SW480 (cell line): ENCODE measurements at places on chromosomes 13 and 19.

GRCh38 chr19:35644987-35645679 is 3.0 kb upstream of the COX6B1 start:
- DNase-seq = peak; percentile 85

GRCh38 chr13:49676581-49677298 is 14.5 kb downstream of the EBPL start:
- no peak for DNase-seq

GRCh38 chr19:4264812-4265211 is 14.3 kb upstream of the SHD start:
- no peak for DNase-seq

DNA sequence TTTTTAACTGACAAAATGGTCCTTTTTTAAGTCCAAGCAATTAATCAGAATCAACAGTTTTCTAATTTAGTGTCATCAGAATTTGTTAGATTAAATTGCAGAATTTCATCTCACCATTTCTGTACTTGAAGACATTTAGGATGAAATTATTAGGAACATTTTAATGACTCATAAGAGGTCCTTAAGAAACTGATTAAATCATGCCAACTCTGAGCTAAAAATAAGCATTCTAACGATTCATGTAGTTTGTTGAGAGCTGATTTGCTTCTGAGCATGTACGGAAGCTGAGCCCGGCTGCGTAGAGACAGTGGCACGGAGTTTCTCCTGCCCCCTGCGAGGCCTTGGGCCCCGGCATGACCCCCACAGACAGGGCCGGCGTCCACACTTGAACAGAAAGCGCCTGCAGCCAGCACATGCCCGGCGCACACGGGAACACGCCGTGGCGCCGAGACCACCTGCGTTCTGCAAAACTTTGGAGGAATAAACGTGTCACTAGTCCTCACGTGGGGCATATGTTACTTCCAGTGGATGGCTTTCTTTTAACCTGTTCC is 89.7 kb upstream of the MCF2L start:
- DNase-seq = no peak

- no peak for DNase-seq
Observed at GRCh38 chr19:58563034-58563573, 4.7 kb upstream of the UBE2M start.

GRCh38 chr13:75724752-75725517 is 88.8 kb downstream of the LMO7 start:
- DNase-seq = peak; percentile 27

DNA sequence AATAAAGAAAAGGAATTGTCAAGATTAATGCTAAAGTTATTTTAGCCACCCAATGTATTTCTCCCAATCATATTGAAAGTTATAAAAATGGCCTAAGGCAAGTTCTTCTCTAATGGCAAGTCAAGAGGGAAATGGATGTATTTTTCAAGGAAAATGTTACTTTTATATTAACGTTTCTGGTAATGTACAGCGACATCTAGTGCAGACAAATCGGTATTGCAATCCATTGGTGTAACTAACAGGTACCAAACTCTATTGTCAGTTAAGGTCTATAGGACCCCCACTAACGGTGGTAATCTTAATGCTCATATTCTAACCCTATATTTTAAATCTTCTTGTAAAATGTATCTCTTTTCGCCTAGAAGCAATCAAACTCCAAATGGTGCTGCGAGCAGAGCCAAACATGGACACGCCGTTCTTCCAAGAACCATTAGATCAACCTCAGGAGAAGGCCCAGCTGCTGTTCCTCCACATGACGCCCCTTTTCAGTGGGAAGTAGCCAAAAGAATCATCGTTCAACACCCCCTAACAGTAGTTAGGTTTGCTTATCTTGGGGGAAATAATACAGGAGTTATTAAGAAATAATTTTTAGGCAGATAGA is 98.5 kb upstream of the PABPC3 start:
- peak; percentile 42 for DNase-seq

DNA sequence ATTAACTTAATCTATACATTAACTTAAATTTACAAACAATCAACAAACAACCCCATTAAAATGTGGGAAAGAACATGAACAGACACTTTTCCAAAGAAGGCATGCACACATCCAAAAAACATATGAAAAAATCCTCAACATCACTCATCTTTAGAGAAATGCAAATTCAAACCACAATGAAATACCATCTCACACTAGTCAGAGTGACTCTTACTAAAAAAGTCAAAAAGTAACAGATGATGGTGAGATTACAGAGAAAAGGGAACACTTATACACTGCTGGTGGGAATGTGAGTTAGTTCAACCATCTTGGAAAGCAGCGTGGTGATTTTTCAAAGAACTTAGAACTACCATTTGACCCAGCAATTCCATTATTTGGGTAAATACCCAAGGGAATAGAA is 759.2 kb upstream of the SLITRK1 start:
- no peak for DNase-seq

- DNase-seq = no peak
Observed at GRCh38 chr13:36417331-36417730, 15.0 kb upstream of the CCNA1 start.

GRCh38 chr19:7219056-7219455 is 75.2 kb downstream of the INSR start:
- DNase-seq = no peak

DNA sequence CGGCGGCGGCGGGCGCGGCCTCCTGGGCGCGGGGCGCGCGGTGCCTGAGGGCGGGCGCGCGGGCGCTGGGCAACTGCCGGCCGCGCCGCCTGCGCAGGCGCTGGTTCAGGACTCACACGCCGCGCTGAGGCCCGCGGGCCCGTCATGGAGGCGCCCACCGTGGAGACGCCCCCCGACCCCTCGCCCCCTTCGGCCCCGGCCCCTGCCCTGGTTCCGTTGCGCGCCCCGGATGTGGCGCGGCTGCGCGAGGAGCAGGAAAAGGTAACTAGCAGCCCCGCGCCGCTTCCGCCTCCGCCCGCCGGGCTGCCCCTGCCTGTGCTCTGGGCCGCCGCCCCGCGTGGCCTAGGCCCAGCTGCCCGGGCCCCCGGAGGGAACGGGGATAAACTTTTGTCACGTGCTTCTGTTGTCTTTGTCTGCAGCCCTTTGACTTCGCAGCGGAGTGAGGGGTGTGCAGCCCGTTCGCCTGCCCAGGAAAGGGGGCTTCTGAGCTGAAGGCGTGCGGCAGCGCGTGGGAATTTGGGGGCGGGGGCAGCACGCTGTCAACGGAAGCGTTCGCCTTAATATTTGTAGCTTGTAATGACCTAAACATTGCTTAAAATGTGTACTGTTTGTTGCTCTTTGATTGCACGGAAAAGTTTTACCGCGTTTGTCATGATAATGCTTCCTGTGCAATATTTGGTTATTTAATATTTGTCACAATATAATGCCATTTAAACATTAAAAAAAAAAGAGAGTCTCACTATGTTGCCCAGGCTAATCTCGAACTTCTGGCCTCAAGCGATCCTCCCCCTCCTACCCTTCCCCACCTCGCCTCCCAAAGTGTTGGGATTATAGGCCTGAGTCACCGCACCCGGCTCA is 594 bp downstream of the URI1 start:
- peak; percentile 54 for DNase-seq

GRCh38 chr13:71677124-71677523 is 189.9 kb downstream of the DACH1 start:
- DNase-seq = no peak

DNA sequence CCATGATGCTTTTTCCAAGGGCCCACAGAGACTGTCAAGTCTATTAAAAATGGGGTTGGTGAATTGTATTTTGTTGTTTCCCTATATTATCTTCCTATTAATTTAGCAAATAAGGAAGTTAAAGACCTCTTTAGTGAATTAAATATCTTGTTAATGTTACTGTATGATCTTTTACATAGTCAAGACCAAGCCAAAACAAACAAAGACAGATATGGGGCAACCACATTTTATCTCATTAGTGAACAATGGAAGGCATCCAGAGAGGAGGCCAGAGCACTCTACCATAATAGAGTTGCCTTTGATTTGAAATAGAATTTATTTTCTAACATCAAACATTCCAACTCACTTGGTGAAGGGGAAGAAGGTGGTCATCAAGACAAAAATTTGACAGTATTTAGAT is 169.4 kb downstream of the B3GLCT start:
- no peak for DNase-seq

- peak; percentile 85 for DNase-seq
Observed at GRCh38 chr19:4759388-4760284, 31.9 kb upstream of the FEM1A start.

- DNase-seq = no peak
Observed at GRCh38 chr13:41835871-41836270, 125.0 kb downstream of the VWA8 start.

- DNase-seq = no peak
Observed at GRCh38 chr13:32453981-32454380, 26.1 kb upstream of the N4BP2L1 start.

GRCh38 chr19:2371656-2372055 is 11.6 kb downstream of the TMPRSS9 start:
- no peak for DNase-seq

- DNase-seq = no peak
Observed at GRCh38 chr19:49679771-49680413, 2.8 kb downstream of the PRMT1 start.

- no peak for DNase-seq
Observed at GRCh38 chr13:79988573-79988972, 352.4 kb downstream of the SPRY2 start.

- DNase-seq = no peak
Observed at GRCh38 chr19:5983367-5983955, 5.5 kb upstream of the RANBP3 start.

DNA sequence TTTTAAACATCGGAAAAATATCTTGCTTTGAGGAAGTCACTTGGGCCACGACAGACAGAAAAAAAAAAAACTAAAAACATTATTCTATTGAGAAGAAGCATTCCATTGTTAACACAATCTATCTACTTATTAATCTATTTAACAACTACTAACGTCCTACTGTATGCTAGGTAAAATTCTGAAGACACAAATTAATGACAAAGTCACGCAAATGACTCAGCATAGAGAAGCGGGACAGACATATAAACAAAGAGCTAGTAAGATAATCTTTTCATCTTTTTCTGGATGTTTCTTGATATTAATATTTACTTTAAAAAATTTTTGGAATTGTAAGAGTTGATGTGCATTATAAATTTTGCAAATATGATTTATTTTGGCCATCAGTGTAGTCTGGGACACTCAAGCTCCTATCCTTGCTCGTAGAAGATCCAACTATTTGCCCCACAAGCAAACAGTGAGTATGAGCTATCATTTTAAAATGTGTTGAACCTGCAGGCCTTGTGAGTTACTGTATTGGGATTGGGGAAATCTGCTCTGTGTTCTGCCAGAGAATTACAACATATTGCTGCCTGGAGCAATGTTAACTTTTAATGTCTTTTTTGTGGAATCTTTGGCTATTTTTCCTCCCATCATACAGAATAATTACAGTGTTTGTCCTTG is 109.1 kb downstream of the PCDH9 start:
- DNase-seq = no peak

DNA sequence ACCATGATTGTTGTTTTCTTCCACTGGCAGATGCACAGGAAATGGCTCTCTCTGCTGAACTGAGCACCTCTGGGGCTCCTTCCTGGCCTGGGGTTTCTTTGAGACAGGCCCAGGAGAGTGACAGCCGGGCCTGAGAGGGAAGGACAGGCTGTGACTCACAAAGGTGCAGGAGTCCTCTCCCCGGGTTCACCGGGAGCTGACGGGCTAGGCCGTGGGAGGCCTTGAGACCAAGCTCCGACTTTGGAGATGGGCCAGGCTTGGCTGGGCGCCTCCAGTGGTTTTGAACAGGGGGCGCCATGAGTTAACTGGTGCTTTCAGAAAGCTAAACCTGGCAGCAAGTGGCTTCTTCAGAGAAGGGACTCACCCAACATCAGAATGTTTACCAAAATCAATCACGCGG is 143.4 kb downstream of the URI1 start:
- DNase-seq = peak; percentile 16

DNA sequence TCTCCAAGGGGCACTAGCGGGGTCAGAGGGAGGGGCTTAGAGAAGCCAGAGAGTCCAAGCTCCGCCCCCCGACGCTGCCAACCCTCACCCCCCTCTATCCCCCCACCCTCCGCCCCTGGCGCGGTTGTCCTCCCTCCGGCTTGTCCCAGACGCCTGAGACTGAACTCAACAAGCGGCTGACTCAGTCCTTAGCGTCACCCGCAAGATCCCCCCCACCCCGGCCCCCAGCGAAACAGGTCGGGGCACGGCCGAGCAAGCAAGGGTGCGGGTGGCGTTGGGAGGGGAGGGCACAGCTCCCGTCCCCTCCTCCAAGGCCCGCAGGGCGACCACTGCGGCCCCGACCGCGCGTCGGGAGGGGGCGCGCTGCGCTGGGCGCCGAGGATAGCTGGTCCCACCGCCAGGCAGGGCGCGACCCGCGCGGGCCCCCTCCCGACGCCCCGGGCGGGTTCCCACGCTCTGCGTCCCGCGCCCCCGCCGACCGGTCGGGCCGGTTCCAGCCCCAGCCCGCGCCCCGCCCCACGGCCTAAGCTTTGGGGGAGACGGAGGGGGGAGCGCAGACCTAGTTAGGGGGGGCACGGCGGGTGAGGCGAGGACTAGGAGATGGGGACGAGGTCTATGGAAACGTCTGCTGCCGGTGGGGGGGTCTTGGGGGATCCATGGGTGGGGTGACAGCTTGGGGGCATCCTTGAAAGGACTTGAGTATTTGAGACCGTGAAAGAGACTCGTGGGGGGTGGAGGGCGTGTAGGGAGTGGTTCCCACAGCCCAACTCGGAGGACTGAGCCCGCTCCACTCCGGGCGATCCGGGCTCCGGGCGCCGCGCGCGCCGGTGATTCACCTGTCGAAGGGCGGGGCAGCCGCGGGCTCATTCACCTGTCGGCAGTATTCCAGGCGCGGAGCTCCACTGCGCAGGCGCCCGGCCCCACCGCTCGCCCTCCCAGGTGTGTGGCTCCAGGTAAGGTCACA is 5.1 kb downstream of the NOTCH3 start:
- peak; percentile 88 for DNase-seq

DNA sequence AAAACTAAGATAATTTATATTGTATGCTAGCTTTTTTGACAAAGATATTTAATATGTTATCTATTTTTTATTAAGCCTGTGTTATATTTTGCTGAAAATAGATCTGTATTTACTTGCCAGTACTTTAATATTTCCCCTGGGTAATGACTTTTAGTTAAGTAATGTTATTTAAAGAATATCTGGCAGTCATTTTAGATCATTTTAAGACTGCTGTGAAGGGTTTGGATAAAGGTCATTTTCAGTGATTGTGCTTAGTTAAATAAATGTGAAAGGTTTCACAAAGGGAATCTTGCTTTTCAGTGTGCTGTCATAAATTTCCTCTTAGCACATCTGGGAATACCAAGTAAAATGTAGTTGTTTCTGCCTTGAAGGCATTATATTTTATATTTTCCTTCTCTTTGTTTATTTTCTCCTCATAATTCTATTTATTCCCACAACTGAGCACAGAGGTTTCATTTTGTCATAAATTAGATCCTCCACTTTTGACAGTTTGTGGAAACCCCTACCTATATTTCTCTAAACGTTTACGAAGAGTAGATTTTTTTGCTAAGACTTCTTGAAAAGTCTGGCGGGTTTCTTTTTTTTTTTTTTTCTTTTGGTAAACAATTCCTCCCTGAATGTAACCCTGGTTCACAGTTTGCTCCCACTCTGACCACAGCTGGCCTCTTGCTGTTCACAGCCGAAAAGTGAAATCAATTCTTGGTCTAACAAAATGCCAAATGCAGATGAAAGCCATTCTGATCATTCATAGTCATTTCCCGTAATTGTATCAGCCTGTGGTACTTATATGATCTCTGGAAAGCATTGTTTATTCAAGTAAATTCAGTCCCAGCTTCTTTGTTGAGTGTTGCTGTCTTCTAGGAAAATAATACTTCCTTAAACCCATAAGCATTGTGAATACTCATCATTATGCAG is 87.8 kb downstream of the MAB21L1 start:
- no peak for DNase-seq
